T-helper 1 cell (primary cell): ENCODE measurements at places on chromosomes 6 and 20.

- peak; percentile 86 for DNase-seq
Measured at GRCh38 chr6:149065658-149066556, 251.6 kb upstream of the TAB2 start.

GRCh38 chr6:20806669-20807068, 272.4 kb downstream of the CDKAL1 start:
- no peak for DNase-seq

GRCh38 chr6:35473075-35473849, 5.1 kb downstream of the RPL10A start:
- no peak for DNase-seq

DNA sequence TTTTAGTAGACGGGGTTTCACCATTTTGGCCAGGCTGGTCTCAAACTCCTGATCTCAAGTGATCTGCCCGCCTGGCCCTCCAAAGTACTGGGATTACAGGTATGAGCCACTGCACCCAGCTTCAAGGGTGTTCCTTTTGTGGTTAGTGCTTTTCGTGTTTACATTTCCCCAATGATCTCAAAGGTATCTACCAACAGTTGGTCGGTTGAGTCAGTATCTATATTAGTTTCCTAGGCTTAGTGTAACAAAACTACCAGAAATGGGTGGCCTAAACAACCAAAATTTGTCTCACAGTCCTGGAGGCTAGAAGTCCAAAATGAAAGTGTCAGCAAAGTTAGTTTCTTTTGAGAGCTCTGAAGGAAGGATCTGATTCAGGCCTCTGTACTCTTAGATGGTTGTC, 30.1 kb downstream of the CASP8AP2 start:
- DNase-seq, result no peak

- DNase-seq, result no peak
Measured at GRCh38 chr6:75167325-75167724, 38.5 kb downstream of the COL12A1 start.

DNA sequence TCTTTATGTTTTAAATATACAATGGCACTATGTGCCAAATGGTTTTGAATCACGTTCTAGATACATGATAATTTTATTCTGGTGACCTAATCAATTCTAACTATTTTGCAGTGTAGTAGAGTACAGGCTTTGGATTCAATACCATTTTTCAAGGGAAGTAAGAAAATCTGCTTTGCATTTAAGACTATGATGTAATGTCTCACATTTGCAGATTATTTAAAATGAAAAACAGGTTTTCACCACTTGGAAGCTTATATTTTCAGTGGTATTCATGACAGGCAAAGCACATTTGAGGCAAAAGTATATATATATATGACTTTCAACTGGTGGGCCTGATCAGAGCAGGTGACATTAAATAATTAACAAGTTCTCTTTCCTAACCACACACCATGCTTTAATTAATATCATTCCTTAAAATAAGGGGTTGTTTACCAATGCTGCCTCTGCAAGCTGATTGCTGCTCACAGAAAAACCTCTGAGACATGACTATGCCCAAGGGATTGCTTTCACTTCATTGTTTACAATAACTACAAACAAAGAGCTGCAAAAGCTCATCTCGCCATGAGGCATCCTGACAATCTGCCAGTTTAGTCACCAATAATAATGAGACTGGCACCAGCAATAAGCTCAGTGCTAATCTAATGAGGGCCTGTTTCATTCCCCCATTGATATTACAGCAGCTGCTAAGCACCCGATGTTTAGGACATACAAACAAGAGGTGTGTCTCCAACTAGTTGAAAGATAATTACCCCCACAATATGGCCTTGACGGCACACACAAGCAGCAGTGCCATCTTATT, 1176.0 kb upstream of the GJE1 start:
- no peak for DNase-seq

DNA sequence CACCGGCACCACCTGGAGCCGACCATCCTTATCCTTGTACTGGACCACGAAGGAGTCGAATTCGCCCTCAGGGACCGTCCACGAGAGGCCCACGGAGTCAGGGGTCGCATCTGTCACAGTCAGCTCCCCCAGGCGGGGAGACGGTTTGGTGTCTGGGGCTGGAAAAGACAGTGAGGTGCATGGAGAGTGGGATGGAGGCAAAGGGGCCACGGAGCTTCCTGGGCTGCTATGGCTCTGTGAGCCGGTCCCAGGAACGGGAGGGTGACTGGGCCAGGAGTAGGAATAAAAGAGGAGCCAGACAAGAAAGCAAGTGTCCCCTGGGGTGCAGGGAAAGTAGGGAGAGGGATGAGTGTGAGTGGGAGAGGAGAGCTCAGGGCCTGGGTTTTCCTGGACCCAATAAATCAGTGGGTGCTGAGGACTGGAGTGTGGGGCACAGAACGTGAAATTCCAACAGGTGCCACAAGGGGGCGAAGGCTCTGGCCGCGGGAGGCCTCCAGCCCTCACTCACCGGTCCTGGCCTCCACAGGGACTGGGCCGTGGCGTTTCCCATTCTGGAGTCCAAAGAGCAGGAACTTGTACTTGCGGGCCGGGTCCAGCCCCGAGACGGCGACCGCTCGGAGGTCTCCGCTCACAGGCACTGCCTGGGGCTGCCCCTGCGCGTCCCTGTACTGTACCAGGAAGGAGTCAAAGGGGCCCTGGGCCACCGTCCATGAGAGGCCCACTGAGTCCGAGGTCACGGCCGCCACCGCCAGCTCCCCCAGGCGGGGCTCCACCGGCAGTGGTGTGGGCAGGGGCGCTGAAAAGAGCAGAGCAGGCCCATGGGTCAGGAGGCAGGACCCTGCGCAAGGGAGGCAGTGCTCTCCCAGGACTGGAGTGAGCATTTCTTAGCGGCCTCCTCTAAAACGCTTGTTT, 9.9 kb downstream of the CYP21A2 start:
- peak; percentile 30 for DNase-seq

- DNase-seq, result no peak
Measured at GRCh38 chr6:71967436-71967835, 81.1 kb downstream of the RIMS1 start.

- DNase-seq, result no peak
Measured at GRCh38 chr6:169288591-169288990, 34.9 kb upstream of the THBS2 start.

- no peak for DNase-seq
Measured at GRCh38 chr6:83061190-83061589, 4.5 kb downstream of the UBE3D start.

- DNase-seq, result no peak
Measured at GRCh38 chr6:131568726-131569125, 4.3 kb upstream of the ARG1 start.

- no peak for DNase-seq
Measured at GRCh38 chr6:20312606-20313005, 89.1 kb upstream of the E2F3 start.

GRCh38 chr6:122647765-122648164, 37.6 kb downstream of the PKIB start:
- DNase-seq, result no peak
